BJ (cell line): ENCODE measurements at places on chromosomes 7 and 10. TPM values are rescaled to one million over a fixed set of nuclear protein-coding genes. Genes with fewer than 3 reads are reported as not detected.

MYO1G gene
- 0.02 TPM in 1 of 2 replicates, not detected in the other for polyA plus RNA-seq

DOCK1 gene
- 20.0 and 24.9 TPM in 2 replicates for polyA plus RNA-seq

LIPK gene
- not detected in 2 replicates for polyA plus RNA-seq

NODAL gene
- polyA plus RNA-seq = not detected in 2 replicates

IFIT1 gene
- 25.1 and 44.9 TPM in 2 replicates for polyA plus RNA-seq

COPG2 gene
- 22.1 and 36.5 TPM in 2 replicates for polyA plus RNA-seq

H2BK1 gene
- not detected in 2 replicates for polyA plus RNA-seq

GHRHR gene
- not detected in 2 replicates for polyA plus RNA-seq

CALD1 gene
- 1,629 and 1,746 TPM in 2 replicates for polyA plus RNA-seq

SPDYE17 gene
- polyA plus RNA-seq = not detected in 2 replicates

GNAT3 gene
- polyA plus RNA-seq = not detected in 2 replicates

TMEM248 gene
- 169 and 281 TPM in 2 replicates for polyA plus RNA-seq

SFTPD gene
- polyA plus RNA-seq = not detected in 2 replicates

CYP2C19 gene
- polyA plus RNA-seq = not detected in 2 replicates

ZNF727 gene
- polyA plus RNA-seq = not detected in 2 replicates

GRID2IP gene
- not detected in 2 replicates for polyA plus RNA-seq

PNLIPRP1 gene
- polyA plus RNA-seq = not detected in 2 replicates

TSPAN15 gene
- polyA plus RNA-seq = 0.94 and 1.2 TPM in 2 replicates

CLDN4 gene
- 0.07 and 0.18 TPM in 2 replicates for polyA plus RNA-seq

KCNIP2 gene
- polyA plus RNA-seq = 0.38 and 0.43 TPM in 2 replicates

NEUROD6 gene
- not detected in 2 replicates for polyA plus RNA-seq

WNT8B gene
- 0.04 TPM in 1 of 2 replicates, not detected in the other for polyA plus RNA-seq

ADARB2 gene
- polyA plus RNA-seq = not detected in 2 replicates

ADIRF gene
- 42.1 and 64.4 TPM in 2 replicates for polyA plus RNA-seq

GDF2 gene
- not detected in 2 replicates for polyA plus RNA-seq

CPVL gene
- polyA plus RNA-seq = not detected in 2 replicates

KCND2 gene
- polyA plus RNA-seq = not detected in 2 replicates

ADK gene
- 19.4 and 37.6 TPM in 2 replicates for polyA plus RNA-seq

GPER1 gene
- 2.1 and 3.1 TPM in 2 replicates for polyA plus RNA-seq

DRGX gene
- 0.04 and 0.06 TPM in 2 replicates for polyA plus RNA-seq

HOXA13 gene
- 4.6 and 9.2 TPM in 2 replicates for polyA plus RNA-seq

CYP26A1 gene
- 0.06 TPM in 1 of 2 replicates, not detected in the other for polyA plus RNA-seq

FASTK gene
- polyA plus RNA-seq = 49.3 and 89.9 TPM in 2 replicates
